Left renal pelvis (tissue), 4 donors: ENCODE measurements at places on chromosomes 11 and 22. TPM values are rescaled to one million over a fixed set of nuclear protein-coding genes. Genes with fewer than 3 reads are reported as not detected.
A peak's percentile ranks its signal among the peaks of the same experiment; 100 is the strongest.

DNA sequence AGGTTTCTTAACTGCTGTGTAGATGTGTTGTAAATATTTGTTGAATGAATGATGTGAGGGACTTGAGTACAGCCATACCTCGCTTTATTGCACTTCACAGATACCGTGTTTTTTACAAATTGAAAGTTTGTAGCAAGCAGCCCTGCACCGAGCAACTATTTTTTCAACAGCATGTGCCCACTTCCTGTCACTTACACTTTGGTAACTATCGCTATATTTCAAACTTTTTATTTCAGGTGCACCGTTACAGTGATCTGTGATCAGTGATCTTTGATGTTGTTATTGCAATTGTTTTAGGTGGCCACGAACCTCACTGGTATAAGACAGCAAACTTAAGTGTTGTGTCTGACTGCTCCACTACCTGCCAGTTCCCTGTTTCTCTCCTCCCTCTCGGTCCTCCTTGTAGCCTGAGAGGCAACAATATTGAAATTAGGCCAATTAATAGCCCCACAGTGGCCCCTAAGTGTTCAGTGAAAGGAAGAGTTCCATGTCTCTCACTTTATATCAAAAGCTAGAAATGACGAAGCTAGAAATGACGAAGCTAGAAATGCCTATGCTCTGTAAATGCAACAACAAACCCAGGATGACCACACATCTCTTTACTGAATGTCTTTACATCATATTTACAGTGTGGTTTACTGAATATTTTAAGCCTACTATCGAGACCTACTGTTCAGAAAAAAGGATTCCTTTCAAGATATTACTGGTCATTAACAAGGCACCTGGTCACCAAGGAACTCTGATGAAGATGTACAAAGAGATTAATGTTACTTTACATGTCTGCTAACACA lies 1.0 kb downstream of the SFI1 start:
- no peak for DNase-seq

DNA sequence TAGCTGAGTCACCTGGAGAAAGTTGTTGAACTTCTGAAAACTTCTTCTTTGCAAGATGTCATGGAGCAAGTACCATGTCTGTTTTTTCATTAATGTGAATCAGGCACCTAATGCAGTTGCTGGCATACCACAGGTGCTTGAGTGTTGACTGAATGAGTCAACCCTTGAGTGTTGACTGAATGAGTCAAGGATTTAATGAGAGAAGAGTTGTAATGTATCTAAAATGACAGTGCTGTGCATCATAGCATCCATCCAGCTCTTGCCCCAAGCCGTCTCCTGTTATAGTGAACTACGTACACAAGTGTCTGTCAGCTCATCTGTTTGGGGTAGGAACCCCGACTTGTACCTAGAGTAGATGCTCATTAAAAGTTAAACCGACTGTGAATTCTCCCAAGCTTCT lies 93.1 kb downstream of the CWC15 start:
- DNase-seq = no peak

GRCh38 chr11:119875841-119876600 lies 147.0 kb upstream of the NECTIN1 start:
- no peak for DNase-seq

DNA sequence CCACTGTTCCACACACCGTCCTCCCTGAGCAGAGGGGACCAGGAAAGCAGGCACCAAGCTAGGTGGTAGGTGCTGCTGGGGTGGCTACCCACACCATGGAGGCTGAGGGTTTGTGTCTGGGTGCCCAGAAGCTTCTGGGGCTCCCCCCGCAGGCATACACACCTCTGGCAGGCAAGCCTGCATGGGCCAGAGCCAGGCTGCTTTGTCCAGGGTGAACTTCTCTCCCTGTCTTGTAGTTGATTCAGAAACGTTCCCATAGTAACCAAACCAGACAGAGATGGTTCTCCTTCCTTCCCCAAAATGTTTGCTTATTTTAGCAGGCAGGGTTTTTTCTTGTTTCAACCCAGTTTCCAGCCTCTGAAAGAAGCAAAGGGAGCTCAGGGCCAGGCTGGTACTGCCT lies 40.9 kb upstream of the SUSD2 start:
- no peak for DNase-seq

DNA sequence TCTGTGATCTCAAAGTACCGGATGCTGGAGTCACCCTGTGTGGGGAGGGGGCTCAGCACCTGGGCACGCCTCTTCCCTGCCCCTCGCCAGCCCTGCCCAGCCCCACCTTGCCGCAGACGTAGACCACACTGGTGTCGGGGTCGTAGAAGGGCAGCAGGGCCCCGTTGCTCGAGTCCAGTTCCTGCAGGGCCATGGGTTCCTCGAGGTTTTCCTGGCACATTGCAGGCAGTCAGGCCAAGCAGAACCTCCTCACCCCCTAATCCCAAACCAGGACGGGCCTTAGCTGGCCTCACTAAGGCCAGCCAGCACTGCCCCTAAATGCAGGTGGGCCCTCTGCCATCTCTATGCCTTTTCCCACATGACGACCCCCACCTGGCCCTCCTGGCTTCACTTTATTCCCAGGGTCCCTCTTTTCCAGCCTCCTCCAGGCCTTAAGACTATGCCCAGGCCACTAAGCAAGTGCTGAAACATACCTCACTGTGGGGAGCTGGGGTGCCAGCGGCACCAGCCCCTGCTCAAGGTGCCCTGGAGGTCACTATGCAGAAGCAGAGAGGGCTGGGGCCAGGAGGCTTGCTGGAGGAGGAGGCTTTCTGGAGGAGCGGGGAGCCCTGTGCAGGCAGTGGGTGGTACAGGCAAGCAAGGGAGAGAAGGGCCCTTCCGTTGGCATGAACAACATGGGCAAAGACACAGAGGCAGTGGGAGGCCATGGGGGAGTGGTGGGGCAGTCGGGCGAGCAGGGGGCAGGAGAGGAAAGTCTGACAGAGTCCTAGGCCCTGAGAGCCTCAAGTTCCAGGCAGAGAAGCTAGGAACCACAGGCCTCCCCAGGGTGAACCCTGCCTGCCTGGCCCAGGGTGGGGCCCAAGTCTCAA lies 2.8 kb downstream of the CORO1B start:
- DNase-seq = no peak

- DNase-seq = no peak
Measured at GRCh38 chr11:13127161-13127560, 118.0 kb downstream of the RASSF10 start.

GRCh38 chr11:1232021-1232882 lies 9.4 kb downstream of the MUC5B start:
- DNase-seq = no peak

GRCh38 chr11:1644601-1645356 lies 15.2 kb downstream of the KRTAP5-5 start:
- no peak for DNase-seq

DNA sequence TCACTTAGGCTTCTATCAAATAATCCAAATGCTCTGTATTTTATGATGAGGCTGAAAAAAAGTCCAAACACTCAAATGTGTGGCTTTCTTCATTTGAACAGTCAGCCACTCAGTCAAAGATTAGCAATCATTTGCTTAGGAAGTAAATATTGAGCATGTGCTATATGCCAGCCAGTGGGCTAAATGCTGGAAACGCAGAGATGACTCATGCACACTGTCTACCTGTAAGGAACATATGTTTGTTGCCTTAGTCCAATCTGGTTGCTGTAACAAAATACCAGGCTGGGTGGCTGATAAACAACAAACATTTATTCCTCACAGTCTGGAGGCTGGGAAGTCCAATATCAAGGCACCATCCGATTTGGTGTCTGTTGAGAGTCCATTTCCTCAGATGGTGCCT lies 617.3 kb downstream of the NTM start:
- no peak for DNase-seq

GRCh38 chr11:102047305-102047924 lies at the start of gene CFAP300:
CFAP300 (plus strand) TSS chr11:102047437; CDS start chr11:102047471, 34 bp downstream.
- peak; percentile 40 for DNase-seq

DNA sequence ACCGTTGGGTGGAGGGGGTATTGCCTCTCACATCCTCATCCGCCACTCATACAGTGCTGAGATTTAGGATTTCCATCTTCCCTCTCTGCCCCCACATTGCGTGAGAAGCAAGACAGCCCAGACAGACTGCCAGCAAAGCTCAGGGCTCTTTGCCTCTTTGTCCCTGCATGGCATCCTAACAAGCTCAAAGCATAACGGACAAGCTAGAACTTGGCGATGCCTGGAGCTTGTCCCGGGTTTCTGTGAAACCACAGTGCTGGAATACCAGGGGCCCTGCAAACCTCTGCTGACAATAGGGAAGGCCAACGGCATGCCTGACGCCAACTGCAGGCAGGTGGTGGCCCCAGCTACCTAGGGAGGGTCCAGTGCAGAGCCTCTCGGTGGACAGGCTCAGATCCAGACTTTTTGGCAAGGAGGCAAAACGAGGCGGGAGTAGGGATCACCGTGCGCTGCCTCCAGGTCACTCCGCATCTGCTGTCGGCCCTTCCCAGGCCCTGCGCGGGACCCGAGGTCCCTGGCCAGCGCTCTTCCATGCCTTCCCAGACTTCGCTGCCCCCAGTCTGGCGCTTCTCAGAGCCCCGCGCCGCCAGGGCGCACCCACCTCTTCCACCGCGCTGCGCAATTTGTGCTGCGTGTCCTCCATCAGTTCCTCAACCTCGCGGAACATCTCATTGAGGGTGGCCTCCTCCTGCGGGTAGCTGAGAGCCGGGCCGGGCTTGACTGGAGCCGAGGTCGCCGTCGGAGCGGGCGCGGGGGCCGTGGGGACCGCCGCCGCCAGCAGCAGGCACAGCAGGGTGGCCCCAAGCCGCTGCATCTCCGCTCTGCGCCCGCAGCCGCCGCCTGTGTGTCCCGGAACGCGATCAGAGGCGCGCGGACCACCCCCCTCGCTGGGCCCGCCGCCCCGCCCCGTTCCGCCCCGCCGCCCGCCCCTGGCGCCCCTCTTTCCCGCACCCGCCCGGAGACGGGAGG lies at the start of gene DKK3:
Gene DKK3 (minus strand): TSS at position 858 of the 969 bp plus-strand sequence. CDS start 44 bp downstream, at position 814.
- no peak for DNase-seq

- DNase-seq = no peak
Measured at GRCh38 chr11:128694618-128695481, 978 bp downstream of the FLI1 start.

DNA sequence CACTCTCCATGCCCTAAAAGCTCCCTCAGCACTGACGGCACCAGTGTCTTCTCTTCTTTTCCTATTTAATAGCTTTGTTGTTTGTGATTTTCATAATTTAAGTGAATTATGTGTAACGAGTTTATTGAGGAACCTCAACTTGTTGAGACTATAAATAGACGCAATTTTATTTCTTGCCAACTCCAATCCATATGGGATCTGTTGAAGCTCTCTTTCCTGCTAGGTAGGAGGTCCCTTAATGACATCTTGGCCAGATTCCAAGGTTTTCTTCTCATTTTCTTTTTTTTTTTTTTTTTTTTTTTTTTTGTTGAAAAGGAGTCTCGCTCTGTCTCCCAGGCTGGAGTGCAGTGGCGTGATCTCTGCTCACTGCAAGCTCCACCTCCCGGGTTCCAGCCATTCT lies 14.2 kb downstream of the RTL6 start:
- DNase-seq = no peak

DNA sequence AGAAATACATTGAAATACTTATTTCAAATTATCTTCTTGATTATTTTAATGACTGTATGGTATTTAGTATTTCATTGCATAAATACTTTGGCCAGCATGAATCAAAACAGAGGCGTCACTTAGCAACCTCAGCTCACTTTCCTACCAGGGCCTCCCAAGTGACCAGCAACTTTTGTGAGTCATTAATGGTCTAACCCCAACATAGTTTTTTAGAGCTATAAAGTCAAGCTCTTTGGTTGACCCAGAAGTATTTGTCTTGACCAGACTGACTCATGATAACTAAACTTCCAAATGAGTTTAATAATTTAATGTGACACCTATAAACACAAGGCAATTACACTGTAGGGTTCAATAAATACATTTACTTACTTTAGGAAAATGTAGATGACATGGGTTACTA lies 27.9 kb upstream of the RBMXL2 start:
- DNase-seq = no peak

DNA sequence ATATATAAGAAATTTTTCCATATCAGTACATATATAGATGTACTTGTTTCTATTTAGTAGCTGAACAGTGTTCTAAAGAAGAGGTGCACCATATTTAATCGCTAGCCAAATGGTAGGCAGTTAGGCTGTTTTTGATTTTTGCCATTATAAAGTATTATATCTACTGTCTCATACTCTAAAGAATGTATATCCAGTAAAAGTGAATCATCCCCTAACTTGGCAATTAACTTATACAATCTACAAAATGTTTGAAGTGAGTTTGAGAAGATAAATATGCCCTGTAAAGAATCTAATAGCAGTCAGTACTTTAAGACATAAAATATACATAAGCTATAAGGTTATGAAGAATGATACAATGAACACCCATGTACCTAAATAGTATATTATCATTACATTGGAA lies 291.5 kb downstream of the SWAP70 start:
- DNase-seq = no peak

H19 gene
- 3,711 TPM for polyA plus RNA-seq

C11orf97 gene
- not detected for polyA plus RNA-seq

MOB2 gene
- polyA plus RNA-seq = 30.4 TPM

CD3E gene
- 0.37 TPM for polyA plus RNA-seq

A4GALT gene
- 1.8 TPM for polyA plus RNA-seq

TMEM45B gene
- polyA plus RNA-seq = 0.57 TPM
